Breast epithelium (tissue), 4 donors: ENCODE measurements at places on chromosomes 6 and 20.

DNA sequence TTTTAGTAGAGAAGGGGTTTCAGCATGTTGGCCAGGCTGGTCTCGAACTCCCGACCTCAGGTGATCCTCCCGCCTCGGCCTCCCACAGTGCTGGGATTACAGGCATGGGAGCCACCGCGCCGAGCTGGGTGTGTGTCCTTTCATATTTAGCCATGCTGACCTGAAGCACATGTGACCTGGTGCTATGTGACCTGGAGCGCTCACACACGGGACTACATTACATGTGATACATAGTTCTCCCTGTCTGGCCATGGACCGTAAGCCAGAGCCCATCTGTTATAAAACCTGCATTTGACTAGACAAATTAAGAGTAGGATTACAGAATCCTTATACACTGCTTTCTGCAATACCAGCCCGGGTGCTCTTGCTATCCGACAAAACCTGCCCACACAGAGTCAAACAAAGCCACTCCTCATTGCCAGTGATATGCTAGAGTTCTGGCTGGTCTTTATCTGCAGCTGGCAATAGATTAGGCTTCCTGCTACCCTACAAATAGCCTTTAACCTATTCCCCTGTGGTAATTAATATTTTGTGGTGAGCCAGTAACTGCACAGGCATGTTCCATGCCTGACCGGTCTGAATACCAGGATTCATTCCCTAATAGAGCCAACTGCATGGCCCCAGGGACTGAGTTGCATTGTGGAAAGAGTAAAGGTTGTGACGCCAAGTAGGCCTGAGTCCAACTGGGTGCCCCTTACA lies 26.3 kb upstream of the FAM50B start:
- no peaks in the 10 kb centered on the region for H3K36me3 ChIP-seq
- no peak overlapping the region for H3K4me3 ChIP-seq
- DNase-seq = no peak

- DNase-seq = no peak
- H3K27me3 ChIP-seq = no peaks in the 10 kb centered on the region
- peaks cover 8% of the 10 kb centered on the region for H3K36me3 ChIP-seq
- no peak overlapping the region for H3K4me3 ChIP-seq
- no peaks in the 10 kb centered on the region for H3K4me1 ChIP-seq
- H3K27ac ChIP-seq = no peak overlapping the region
These were observed 10.8 kb downstream of the MAVS start for GRCh38 chr20:3857405-3857804.

- H3K27ac ChIP-seq = no peak overlapping the region
- H3K36me3 ChIP-seq = no peaks in the 10 kb centered on the region
These were observed 61.8 kb downstream of the AKAP12 start for GRCh38 chr6:151301547-151301946.

GRCh38 chr6:1584996-1585668 lies 24.6 kb upstream of the FOXC1 start:
- no peaks in the 10 kb centered on the region for H3K36me3 ChIP-seq
- H3K27ac ChIP-seq = peak overlapping the region; percentile 8
- no peaks in the 10 kb centered on the region for H3K27me3 ChIP-seq
- peak; percentile 12 for DNase-seq
- H3K4me1 ChIP-seq = no peaks in the 10 kb centered on the region

GRCh38 chr6:130560231-130560630 lies 194.4 kb downstream of the TMEM200A start:
- H3K4me3 ChIP-seq = no peak overlapping the region
- H3K27ac ChIP-seq = no peak overlapping the region
- DNase-seq = no peak
- no peaks in the 10 kb centered on the region for H3K4me1 ChIP-seq
- no peaks in the 10 kb centered on the region for H3K36me3 ChIP-seq

DNA sequence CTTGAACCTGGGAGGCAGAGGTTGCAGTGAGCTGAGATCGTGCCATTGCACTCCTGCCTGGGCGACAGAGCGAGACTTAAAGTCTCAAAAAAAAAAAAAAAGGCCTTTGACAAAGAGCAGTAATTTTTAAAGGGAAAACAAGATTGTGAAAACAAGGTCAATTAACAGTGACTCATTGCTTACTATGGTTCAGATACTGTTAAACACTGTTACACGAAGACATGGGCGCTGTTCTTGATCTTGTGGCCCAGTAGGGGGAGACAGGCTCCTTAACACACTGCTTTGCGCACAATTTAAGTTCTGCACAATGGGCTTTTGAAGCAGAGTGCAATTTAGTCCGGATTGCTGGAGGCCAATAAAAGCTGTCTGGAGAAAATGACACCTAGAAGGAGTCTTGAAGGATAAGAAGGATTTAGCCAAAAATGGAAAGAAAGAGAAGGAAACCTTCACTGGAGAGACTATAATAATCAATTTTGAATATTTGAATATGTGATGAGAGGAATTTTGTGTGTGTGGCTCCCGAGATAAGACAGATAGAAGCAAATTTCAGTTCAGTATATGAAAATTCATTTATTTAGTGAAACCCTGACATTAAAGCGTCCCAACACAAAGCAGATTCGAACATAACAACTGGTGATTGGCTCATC lies 6.0 kb upstream of the LATS1 start:
- H3K4me1 ChIP-seq = no peaks in the 10 kb centered on the region
- no peaks in the 10 kb centered on the region for H3K27me3 ChIP-seq
- H3K4me3 ChIP-seq = no peak overlapping the region
- H3K36me3 ChIP-seq = peaks cover 4% of the 10 kb centered on the region
- no peak overlapping the region for H3K27ac ChIP-seq

DNA sequence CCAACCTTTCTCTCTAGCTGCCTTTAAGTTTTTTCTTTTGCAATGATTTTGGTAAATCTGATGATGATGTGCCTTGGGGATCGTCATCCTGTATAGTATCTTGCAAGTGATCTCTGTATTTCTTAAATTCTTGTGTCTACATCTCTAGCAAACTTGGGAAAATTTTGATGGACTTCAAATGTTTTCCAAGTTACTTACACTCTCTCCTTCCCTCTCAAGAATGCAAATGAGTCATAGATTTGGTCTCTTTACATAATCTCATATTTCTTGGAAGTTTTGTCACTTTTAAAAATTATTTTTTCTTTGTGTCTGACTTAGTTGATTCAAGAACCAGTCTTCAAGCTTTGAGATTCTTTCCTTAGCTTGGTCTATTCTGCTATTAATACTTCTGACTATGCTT lies 176.4 kb downstream of the TBC1D32 start:
- H3K36me3 ChIP-seq = no peaks in the 10 kb centered on the region
- H3K27ac ChIP-seq = no peak overlapping the region
- no peaks in the 10 kb centered on the region for H3K4me1 ChIP-seq

DNA sequence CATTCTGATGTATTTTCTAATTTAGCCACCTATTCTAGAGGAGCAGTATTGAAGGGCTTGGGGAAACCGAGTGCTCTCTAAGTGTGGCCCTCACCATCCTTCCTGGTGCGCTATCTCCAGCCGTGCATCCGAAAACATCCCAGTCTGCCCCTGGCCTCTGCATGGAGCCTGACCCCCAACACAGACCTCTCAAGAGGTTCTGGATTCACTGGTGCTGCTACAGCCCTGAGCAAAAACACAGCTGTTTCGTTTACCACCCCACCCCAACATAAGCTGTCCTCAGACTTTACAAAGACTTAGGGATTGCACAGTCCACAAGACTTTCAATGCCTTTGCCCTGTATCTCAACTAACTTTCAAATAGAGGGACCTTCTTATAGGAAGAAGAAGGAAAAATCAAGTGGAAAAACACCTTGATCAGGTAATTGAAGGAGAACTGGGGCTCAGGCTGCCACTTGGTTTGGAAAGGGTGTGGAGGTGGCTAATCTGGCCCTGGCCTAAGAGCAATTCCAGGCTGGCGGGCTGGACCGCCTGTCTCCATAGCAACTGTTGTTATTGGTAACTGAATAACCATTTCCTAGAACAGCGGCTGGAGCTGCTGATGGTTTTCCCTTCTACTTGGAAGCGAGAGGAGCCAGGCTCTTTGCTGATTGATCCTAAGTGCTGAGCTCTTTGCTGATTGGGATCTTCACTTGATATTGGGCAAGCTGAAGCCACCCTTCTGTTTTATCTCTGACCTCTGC lies 90.2 kb upstream of the TOX2 start:
- H3K4me3 ChIP-seq = no peak overlapping the region
- H3K27me3 ChIP-seq = no peaks in the 10 kb centered on the region
- no peaks in the 10 kb centered on the region for H3K36me3 ChIP-seq
- H3K4me1 ChIP-seq = no peaks in the 10 kb centered on the region
- H3K27ac ChIP-seq = no peak overlapping the region

- H3K27me3 ChIP-seq = peaks cover 4% of the 10 kb centered on the region
- no peaks in the 10 kb centered on the region for H3K36me3 ChIP-seq
- no peaks in the 10 kb centered on the region for H3K4me1 ChIP-seq
- H3K4me3 ChIP-seq = peak overlapping the region; percentile 84
- H3K27ac ChIP-seq = peak overlapping the region; percentile 69
These were observed 394 bp downstream of the AKAP12 start for GRCh38 chr6:151240036-151240685.

GRCh38 chr6:33904050-33904746 lies 100.4 kb upstream of the MLN start:
- H3K27me3 ChIP-seq = no peaks in the 10 kb centered on the region
- peak; percentile 19 for DNase-seq
- no peaks in the 10 kb centered on the region for H3K36me3 ChIP-seq
- no peak overlapping the region for H3K4me3 ChIP-seq
- no peaks in the 10 kb centered on the region for H3K4me1 ChIP-seq
- H3K27ac ChIP-seq = no peak overlapping the region
